Urinary bladder (tissue), 4 donors: ENCODE measurements at places on chromosomes 6 and 20. TPM values are rescaled to one million over a fixed set of nuclear protein-coding genes. Genes with fewer than 3 reads are reported as not detected.

- DNase-seq = no peak
Measured at GRCh38 chr6:105178110-105178509, 1.7 kb downstream of the POPDC3 start.

TRIM40 gene
- not detected for polyA plus RNA-seq

- no peak for DNase-seq
Measured at GRCh38 chr6:140205795-140206593, 831.5 kb upstream of the CITED2 start.

DNA sequence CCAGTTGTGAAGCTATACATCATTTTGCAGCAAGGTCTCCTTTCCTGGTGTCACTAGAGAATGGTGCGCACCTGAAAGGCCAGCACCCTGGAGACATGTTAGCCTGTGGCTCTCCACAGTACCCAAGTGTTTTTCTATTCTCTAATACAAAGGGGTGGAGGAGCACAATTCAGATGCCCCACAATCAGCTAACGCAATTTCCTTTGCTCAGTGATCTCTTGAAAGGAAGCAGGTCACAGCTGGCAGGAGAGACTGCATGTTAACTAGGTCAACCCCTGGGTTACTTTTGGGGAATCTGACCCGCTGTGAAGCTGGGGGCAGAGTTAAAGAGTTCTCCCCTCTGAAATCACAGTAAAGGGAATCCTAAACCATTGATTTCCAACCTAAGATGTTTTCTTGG, 92.5 kb downstream of the B3GAT2 start:
- DNase-seq = no peak

RARS2 gene
- 24.8 TPM for polyA plus RNA-seq

GRCh38 chr6:44361947-44362346, 19.5 kb downstream of the SPATS1 start:
- no peak for DNase-seq

MUC22 gene
- polyA plus RNA-seq = not detected

SEMG1 gene
- not detected for polyA plus RNA-seq

- DNase-seq = no peak
Measured at GRCh38 chr6:111679126-111679858, 73.6 kb upstream of the TRAF3IP2 start.

DNA sequence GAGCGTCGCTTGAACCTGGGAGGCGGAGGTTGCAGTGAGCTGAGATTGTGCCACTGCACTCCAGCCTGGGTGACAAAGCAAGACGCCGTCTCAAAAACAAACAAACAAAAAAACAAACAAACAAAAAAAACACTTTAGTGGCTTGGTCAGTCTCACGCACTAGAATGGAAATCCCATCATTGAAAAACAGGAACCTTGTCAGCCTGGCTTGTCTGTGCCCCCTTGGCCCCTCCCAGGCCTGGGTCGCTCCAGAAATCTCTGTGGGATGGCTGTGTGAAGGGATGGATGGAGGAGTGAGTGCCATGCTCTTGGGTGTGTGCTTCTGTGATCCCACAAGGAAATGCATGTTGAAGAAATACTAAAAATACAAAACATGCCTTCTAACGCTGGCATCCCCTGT, 20.9 kb upstream of the NAA20 start:
- no peak for DNase-seq

DNA sequence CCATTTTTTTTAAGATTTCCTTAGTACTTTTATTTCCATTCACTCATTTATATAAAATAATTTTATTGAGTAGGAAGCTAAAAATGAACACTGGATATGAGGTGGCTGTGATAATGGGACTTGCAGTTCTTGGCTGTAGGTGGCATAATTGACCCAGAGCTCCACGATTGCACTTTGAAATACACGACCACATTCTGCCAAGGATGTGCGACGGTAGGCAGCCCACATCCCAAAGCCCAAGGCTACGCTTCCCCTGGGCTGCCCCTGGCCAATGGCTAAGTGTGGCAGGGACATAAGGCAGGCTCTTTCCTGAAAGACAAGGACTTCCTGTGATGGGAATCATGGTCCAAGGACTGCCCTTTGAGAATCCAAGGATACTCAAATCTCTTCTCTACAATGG, 43.7 kb upstream of the ADTRP start:
- no peak for DNase-seq

DNA sequence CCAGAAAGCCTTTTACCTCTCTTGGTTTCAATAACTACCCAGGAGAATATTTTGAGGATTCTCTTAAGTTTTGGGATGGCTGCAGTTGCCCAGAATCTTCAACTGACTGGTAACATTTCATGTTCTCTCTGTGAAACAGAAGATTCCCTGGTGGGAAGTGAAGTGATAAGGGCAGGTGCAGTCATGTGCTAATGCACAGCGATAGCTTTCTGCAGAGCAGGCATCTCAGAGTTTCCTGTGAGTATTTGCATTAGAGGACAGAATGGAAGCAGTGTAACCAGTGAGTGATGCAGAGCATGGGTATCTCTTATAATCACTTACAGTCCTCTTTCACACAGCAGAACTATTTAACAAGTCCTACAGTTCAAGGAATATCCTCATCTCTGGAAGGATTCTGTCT, 76.1 kb downstream of the HCRTR2 start:
- DNase-seq = no peak

MAN1A1 gene
- 98.6 TPM for polyA plus RNA-seq

FABP7 gene
- polyA plus RNA-seq = not detected

GRCh38 chr20:45017857-45018256, 51.5 kb downstream of the STK4 start:
- DNase-seq = no peak

DNA sequence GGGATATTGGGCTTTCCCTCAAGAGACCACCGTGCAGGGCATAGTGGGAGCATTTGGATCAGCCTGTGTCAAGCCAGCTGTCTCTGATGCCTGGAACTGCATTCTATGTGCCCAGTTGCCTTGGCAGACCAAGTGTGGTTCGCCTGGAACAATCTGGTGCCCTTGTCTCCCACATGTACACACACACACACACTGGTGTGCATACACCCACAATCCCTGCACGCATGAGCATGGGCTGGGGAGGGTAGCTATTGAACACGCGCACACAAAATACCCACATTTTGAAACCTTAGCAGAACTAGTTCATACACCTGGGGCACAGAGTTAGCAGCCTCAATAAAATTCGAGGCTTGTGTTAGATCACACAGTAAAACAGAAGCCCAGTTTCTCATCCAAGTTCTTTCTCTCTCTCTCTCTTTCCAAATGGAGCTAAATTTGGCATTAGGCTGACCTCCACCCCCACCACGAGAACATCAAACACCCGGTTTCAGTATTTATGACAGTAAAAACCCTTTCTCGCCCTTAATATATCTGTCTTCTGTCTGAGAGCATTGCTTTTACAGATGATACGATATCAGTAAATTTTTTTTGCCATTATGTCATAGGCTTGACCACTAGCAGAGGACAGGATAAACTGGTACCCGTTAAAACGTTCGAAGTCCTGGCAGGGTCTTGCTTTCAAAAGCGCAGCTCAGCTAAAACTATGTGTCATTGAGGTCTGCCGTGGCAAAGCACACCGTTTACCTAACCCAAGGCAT, 18.2 kb upstream of the NFATC2 start:
- no peak for DNase-seq

DNA sequence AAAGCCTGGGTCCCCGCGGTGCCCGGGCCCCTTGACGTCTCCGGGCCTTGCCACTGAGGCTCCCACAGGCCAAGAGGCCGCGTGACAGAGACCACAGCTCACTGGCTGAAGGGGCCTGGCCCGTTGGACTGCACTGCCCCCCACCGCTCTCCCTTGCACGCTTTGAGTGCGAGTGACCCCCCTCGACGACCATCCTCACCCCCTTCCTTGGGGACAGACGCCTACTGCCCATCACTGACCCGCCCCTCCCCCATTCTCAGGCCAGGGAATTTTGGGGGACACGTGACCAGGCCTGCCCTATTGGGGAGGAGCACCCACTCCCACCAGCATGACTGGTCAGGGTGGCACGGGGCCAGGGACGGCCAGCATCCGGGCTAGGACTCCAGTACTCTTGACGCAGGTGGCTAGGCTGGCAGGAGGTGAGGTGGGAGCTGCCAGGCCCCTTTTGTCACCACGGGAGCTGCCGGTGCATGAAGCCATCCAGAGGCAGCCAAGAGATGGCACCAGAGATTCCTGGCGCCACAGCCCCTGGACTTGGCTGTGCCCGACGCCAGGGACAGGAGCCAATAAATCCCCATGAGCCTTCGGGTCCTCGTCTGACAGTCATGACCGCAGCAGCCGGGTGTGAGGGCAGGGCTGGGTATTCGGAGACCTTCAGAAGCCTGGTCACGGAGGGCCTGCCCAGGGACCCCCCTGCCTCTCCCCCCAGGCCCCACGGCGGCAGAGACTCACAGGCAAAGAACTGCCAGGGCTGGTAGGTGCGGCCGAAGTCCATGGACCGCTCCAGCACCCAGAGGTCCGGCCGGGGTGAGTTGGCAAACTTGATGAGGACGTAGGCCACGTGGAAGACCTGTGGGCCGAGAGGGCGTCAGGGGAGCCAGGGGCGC, 14.5 kb downstream of the LAMA5 start:
- no peak for DNase-seq

CHD6 gene
- polyA plus RNA-seq = 11.6 TPM

PAK1IP1 gene
- 11.7 TPM for polyA plus RNA-seq

GNMT gene
- polyA plus RNA-seq = 0.52 TPM

DNA sequence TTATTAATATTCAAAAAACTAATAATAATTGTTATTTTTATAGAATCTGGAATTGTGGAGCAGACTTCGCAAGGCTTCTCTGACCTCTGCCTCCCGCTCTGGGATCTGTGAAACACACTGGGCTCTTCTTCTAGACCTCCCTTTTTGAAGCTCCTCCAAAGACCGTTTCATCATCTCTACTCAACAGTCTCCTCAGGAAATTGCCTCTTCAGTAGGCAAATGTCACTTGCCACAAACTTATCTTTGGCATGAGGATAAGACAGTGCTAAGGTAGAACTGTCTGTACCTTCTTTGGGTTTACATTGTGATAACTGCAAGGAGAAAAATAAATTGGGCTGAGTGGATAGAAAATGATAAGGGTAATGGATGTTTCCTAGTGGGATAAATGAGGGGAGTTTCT, 2.3 kb upstream of the MAS1L start:
- no peak for DNase-seq

OSTM1 gene
- 36.0 TPM for polyA plus RNA-seq

DNA sequence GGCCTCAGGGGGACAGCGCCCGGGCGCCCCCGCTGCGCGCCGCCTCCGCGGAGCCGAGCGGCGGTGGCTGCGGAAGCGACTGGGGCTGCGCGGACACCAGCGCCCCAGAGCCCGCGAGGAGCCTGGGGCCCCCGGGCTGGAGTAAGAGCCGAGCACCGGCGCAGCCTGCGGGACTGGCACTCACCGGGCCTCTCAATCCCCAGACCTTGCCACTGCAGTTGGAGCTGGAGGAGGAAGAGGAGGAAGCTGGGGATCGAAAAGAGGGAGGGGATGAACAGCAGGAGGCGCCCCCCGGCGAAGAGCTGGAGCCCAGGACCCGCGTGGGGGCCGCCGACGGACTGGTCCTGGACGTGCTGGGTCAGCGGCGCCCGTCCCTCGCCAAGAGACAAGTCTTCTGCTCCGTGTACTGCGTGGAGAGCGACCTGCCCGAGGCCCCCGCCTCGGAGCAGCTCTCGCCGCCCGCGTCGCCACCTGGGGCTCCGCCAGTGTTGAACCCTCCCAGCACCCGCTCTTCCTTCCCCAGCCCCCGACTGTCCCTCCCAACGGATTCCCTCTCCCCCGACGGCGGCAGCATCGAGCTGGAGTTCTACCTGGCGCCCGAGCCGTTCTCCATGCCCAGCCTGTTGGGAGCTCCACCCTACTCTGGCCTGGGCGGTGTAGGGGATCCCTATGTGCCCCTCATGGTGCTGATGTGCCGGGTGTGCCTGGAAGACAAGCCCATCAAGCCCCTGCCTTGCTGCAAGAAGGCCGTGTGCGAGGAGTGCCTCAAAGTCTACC, 590 bp downstream of the RNF217 start:
- DNase-seq = no peak

DNA sequence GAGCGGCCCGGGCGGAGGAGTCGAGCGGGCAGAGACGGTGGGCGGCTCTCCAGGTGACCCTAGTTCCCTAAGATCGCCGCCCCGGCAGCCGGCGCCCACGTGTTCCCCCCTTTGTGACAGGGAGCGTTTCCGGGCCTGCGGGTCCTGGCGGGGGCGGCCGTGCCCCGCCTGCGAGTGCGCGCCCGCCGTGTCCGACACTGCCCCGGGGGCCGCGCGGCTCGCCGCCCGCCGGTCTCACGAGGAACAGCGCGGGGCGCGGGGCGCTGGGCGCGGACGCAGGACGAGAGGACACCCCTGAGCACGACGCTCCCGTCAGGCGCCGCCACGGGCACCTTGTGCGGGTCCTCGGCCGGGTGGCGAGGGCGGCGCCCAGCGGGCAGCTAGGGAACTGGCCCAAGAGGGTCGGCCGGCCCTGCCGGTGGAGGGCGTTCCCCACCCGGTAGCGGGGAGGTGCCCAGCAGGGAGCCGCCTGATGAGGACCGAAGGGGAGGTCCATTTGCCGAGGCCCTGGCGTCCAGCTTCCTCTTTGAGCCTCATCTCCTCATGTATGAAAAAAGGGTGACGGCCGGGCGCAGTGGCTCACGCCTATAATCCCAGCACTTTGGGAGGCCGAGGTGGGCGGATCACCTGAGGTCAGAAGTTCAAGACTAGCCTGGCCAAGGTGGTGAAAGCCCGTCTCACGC, at the start of gene VARS1:
Gene VARS1 (minus strand): TSS at position 137 of the 683 bp plus-strand sequence. CDS start 535 bp downstream, outside the sequence.
- DNase-seq = no peak

- DNase-seq = no peak
Measured at GRCh38 chr20:39163993-39164392, 201.8 kb downstream of the DHX35 start.

- DNase-seq = no peak
Measured at GRCh38 chr20:21033817-21034216, 72.3 kb downstream of the LINC00237 start.

GRCh38 chr20:17854307-17854903, 114.2 kb downstream of the SNX5 start:
- no peak for DNase-seq

GGTLC1 gene
- not detected for polyA plus RNA-seq

HLA-DRA gene
- polyA plus RNA-seq = 272 TPM

DNA sequence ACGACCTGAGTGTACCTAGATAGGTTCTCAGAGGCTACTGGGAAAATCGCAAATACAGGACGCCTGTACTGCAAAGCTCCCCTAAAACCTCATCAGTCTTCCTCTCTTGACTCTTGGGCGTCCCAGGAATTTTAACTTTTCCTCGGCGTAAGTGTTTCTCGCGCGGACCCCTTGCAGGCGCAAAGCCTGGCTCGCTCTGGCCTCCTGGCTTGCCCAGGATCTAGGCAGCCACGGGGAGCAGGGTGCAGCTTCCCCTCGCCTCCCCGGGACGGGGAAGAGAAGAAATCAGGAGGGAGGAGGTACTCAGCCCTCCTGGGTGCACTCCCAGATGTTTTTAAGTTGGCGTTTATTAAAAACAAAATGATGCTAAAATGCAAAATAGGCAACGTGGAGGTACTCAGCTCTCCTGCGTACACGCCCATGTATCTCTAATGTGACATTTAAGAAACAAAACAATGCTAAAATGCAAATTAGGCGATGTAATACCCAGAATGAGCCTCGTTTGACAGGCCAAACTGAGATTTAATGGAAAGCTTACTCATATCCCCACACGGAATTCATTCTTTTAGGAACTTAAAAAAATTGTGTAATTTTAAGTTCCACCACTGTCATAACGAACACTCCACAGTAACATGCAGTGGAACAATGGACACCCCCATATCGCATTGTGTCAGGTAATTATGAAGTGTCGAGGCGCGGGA, 1.6 kb upstream of the SOBP start:
- no peak for DNase-seq

- DNase-seq = no peak
Measured at GRCh38 chr6:110999634-111000270, 17.9 kb downstream of the RPF2 start.
